AG04449 (cell line): ENCODE measurements at places on chromosomes 12 and 14.

- no peak for DNase-seq
Measured at GRCh38 chr14:36683083-36683724, 21.5 kb downstream of the PAX9 start.

- DNase-seq, result no peak
Measured at GRCh38 chr12:25194722-25195055, 271 bp downstream of the DNAI7 start.

DNA sequence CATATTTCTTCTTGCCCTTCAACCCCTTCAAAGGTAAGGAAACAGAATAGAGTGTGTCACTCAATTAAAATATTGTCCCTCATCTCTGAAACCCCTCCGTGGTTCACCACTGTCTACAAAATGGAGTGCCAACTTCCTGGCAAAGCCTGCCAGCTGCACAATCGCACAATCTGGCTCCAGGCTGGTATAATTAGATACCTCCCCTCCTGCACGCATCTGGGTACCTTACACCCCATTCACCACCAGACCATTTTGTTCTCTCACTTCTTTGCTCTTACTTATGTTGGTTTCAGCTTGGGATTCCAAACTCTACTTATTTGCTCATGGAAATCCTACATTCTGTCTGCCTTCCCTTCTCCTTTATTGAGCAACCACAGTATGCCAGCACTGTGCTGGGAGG lies 314.9 kb downstream of the NUAK1 start:
- no peak for DNase-seq

DNA sequence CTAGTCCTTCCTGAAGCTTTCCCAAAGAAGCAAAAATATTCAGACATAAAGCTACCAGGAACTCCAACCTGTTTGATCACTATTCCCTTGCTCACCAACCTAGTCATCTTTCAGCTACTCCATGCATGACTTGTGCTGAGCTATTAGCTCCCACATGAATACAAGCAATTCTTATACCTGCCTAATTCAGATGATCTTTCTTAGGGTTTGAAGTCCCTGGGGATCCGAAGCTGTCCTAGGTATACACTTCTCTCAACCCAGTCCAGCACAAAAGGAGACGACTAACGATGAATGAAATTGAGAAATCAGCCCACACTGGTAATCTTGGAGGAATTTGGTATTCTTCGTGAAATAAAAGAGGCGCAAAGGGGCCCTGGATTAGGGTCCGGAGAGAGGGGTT lies 631 bp upstream of the PTGR2 start:
- DNase-seq, result no peak

DNA sequence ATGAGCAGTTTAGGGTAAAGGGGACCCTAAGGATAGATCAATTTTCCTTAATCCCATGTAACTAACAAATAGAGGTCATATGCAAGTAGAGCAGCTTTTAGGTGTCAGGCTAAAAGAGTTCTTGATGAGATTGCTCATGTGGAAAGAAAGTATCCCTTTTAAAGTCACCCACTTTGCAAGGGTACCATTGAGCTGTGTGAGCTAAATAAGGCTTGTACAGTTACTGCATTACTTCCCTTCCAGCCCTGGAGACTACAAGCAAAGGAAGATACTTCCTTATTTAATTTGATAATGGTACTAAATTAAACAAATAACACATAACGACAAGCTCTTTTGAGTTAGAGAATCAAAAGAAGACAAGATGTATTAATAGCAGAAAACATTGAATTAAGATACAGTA lies 191.7 kb downstream of the TMX1 start:
- DNase-seq, result no peak

GRCh38 chr12:120856980-120857379 lies 47.2 kb downstream of the SPPL3 start:
- DNase-seq, result no peak

GRCh38 chr12:51126297-51126696 lies 42.9 kb upstream of the CSRNP2 start:
- DNase-seq, result no peak

GRCh38 chr12:124314207-124314606 lies 19.3 kb downstream of the RFLNA start:
- DNase-seq, result no peak

- DNase-seq, result no peak
Measured at GRCh38 chr14:71698027-71698426, 234.2 kb upstream of the RGS6 start.

DNA sequence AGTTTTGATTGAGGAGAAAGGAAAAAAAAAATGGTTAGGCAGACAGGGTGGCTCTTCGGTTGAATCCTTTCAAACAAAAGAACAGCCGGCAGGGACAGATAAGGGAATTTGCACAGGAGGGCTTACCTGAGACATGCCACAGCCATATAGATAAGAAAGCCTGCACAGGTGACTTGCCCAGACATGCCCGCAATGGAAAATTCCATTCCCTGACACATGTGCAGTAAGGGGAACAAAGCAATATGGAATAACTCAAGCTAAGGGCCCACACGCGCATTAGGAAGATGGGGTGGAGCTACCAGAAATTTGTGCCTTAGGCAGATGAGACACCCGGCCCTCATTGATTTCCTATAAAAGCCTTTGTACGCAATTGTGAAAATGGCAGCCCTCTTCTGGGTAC lies 86.7 kb downstream of the TMEM260 start:
- DNase-seq, result no peak

GRCh38 chr14:96081224-96081623 lies 42.1 kb downstream of the C14orf132 start:
- DNase-seq, result no peak

DNA sequence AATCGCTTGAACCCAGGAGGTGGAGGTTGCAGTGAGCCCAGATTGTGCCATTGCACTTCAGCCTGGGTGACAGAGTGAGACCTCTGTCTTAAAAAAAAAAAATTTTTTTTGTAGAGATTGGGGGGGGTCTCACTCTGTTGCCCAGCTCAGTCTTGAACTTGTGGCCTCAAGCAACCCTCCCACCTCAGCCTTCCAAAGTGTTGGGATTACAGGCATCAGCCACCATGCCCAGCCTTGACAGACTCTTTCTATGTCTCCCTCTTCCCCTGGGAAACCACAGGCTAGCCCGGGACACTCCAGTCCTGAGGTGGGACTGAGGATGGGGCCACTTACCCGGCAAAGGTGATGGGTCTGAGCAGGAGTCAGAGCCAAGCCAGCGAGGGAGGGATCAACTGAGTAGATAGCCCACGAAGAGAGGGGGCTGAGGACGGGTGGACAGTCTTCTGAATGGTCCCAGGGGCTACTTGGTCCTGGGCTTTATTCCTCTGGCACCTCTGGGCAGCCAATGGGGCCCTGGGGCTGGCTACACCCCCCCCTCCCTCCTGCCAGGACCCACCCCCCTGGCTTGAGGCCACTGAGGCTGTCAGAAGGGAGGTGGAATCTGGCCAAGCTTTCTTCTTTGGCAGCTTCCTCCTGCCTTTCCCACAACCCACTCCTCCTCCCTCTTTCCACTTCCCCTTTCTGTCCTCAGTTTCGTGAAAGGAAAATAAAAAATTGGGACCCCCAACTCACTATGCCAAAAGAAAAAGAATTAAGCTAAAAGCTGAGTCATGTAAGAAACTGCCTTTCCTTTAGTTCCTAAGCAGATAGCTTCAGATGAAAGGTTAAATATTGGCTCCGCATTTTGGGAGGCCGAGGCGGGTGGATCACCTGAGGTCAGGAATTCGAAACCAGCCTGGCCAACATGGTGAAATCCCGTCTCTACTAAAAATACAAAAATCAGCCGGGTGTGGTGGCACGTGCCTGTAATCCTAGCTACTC lies at the start of gene SDS:
Gene SDS, minus strand, starts transcription at position 453 of the 981 bp plus-strand sequence. CDS start 4,179 bp downstream, outside the sequence.
- no peak for DNase-seq

GRCh38 chr12:49808686-49809380 lies 19.4 kb downstream of the NCKAP5L start:
- DNase-seq, result no peak

- no peak for DNase-seq
Measured at GRCh38 chr12:5577211-5577612, 145.3 kb downstream of the NTF3 start.

- no peak for DNase-seq
Measured at GRCh38 chr14:99784508-99784907, 8.7 kb upstream of the EML1 start.

GRCh38 chr14:62988967-62989366 lies 56.3 kb downstream of the KCNH5 start:
- no peak for DNase-seq

DNA sequence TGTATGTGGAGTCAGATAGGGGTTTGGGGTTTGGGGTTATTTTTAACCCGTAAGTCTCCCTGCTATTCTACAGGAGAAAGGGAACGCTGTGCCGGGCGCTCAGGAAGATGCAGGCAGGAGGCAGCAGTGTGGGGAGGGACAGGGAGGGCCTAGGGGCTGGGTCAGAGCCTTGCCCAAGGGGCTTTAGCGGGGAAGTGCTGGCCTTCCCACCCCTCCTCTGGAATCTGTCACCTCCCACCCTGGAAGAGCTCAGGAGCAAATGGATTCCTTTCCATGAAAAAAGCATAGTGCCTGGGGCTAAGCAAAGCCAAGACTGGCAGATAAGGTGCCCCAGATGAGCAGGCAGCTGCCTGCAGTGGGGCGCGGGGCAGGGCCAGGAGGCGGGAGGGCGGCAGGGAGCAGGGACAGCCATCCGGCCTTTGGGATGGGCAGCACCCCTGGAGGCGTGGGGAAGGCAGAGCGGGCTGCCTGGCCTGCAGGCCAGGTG lies 7.3 kb upstream of the INF2 start:
- no peak for DNase-seq

GRCh38 chr14:82047777-82048470 lies 514.3 kb upstream of the SEL1L start:
- DNase-seq, result no peak

DNA sequence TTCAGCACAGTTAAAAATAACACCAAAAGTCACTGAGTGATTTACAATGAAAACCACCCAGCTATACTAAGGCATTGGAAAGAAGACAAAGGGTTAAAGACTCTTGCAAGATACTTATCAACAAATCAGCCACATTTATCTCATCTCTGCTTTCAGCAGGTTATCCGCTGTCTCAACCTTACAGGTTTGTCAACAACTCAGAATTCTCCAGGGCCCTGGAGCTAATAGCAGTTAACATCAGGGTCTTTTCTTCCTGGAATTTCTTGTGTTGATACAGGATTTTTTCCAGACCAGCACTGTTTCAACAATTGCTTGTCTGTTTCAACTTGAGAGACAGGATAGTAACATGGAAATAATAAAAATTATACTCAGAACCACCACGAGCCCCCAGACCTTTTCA lies 3.5 kb downstream of the PKP2 start:
- DNase-seq, result no peak

- DNase-seq, result no peak
Measured at GRCh38 chr12:56257071-56257470, 1.1 kb downstream of the ANKRD52 start.

GRCh38 chr12:49944046-49944445 lies 6.5 kb upstream of the AQP2 start:
- DNase-seq, result no peak

- DNase-seq, result no peak
Measured at GRCh38 chr14:69948351-69948750, 69.1 kb downstream of the SMOC1 start.

GRCh38 chr12:4039931-4040330 lies 166.7 kb upstream of the PARP11 start:
- no peak for DNase-seq

- DNase-seq, result no peak
Measured at GRCh38 chr12:57724003-57724935, 14.3 kb downstream of the AGAP2 start.

DNA sequence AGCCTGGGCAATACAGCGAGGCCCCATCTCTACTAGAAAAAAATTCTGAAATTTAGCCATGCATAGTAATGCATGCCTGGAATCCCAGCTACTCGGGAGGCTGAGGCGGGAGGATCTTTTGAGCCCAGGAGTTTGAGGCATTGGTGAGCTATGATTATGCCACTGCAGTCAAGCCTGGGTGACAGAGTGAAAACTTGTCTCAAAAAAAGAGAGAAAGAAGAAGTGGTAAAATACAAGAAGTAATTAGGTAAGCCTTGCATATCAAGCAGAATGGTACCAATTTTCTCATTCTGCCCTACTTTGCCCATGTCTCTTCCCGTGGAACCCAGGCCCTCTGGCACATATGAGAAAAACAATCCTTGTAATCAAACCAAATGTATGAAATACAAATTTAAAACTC lies 70.7 kb downstream of the SUSD6 start:
- no peak for DNase-seq

- no peak for DNase-seq
Measured at GRCh38 chr12:66956300-66956699, 277.4 kb upstream of the GRIP1 start.

- DNase-seq, result no peak
Measured at GRCh38 chr14:88154926-88155325, 150.0 kb downstream of the GPR65 start.

- no peak for DNase-seq
Measured at GRCh38 chr14:69539631-69540410, 34.9 kb downstream of the CCDC177 start.

GRCh38 chr12:50740307-50740706 lies 23.6 kb upstream of the ATF1 start:
- no peak for DNase-seq

- peak; percentile 3 for DNase-seq
Measured at GRCh38 chr12:102816816-102817434, 100.1 kb downstream of the PAH start.

- DNase-seq, result no peak
Measured at GRCh38 chr14:75238756-75239455, 39.7 kb upstream of the FOS start.

- no peak for DNase-seq
Measured at GRCh38 chr12:81284137-81284536, 206.3 kb downstream of the ACSS3 start.
